ENCODE measurements at places on chromosomes 2 and 18.

GRCh38 chr2:20443276-20443920, 3.5 kb upstream of the RHOB start:
- DNase-seq = peak; percentile 44

DNA sequence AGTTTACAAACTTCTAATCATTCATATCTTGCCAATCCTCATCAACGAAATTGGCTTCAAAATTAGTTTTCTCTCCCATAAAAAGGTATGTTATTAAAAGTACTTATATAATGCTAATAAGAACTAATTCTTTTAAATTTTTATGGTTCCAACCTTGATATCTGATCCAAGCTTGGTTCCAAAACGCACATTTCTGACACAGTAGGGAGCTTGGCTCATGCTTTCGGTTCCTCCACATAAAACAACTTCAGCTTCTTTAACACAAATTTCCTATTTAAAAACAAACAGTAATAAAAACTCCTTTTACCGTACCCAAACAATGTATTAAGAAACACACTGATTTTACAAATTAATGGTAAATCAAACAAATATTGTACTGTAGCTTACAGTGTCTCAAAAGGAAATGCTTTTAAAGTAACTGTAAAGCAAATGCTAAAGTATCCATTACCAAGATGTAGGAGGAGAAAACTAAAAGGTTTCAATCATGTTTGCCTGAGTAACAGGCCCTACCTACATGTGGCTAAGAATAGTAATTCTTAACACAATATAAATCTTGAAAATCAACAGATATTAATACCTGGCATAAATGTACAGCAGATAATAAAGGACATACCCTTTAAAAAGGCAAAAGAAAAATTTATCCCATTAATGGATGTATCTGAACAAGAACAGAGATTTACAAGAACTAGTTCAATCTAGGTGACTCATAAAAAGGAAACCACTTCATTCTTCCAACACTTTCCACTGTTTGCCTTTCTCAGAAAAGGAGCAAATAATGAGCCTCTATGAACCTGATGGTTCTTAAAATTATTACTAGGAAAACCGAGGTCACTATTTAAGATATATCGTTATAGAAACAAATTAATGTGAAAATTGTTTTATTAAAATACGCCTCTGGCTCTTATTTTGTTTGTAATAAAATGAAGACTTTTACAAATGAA, 17.5 kb downstream of the ACAA2 start:
- DNase-seq = no peak

DNA sequence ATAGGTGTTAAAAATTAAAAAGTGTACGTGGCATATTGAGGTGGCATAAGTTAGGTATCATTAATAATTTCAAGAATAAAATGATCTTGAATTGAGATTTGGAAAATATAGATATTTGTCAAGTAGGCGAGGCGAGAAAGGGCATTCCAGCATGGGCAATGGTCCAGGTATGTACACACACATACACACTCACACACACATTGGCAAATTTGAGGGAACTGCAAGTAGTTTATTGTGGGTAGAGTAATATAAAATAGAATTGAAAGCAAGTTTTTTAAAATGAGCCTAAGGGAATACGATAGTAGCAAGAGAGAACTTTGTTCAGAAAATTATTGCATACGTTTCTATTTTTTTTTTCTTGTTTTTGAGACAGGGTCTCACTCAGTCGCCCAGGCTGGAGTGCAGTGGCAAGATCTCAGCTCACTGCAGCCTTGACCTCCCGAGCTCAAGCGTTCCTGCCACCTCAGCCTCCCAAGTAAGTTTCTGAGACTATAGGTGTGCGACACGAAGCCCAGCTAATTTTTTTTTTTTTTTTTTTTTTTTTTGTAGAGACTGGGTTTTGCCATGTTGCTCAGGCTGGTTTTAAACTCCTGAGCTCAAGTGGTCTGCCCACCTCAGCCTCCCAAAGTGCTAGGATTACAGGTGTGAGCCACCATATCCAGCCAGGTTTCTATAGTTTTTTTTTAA, 96.7 kb upstream of the SLC39A10 start:
- no peak for DNase-seq

DNA sequence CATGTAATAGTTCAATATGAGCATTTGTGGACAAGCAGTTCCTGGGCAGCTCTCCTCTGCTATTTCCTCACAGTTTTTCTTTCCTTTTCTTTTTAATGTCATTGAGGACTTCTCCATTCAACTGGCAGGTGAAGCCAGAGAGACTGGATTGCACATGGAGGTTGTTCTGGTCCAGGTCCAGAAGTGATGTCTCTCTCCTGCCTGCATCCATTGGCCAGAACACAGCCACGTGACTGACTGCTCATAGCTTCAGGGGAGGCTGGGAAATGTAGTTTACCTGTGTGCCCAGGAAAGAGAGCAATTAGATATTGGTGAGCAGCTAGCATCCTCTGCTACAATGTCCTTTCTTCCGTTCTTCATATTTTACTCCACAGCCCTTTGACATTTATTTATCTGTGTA, 20.2 kb upstream of the ADAM23 start:
- no peak for DNase-seq

GRCh38 chr2:230924092-230924469, 961 bp downstream of the GPR55 start:
- DNase-seq = no peak

DNA sequence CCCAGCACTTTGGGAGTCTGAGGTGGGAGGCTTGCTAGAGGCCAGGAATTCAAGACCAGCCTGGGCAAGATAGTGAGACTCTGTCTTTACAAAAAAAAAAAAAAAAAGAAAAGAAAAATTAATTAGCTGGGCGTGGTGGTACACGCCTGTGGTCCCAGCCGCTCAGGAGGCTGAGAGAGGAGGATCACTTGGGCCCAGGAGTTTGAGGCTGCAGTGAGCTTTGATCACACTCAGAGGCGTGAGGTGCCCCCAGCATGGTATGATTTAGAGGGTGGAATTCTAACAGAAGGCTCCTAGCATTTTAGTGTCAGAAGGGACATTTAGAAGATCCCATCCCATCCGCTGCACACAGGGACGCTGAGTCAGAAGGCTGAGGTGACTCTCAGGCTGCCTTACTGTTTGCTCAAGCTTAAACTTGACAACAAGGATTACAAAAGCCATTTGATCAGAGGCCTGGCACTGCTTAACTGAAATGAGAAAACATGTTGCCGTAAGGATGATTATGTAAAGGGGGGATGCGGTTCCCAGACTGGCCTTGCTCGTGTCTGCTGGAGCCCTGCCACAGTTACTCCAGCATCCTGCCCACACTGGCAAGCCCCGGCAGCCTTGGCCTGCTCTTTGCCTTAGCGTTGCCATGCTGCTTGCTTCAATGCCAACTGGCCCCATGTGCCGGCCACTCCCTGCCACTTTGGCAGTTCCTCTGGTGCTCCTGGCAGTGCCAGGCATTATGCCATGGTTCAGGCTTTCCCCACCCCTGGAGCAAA, 45.6 kb upstream of the SLC1A4 start:
- DNase-seq = no peak

GRCh38 chr2:220891405-220891804, 680.7 kb downstream of the EPHA4 start:
- DNase-seq = peak; percentile 36

- DNase-seq = no peak
Observed at GRCh38 chr2:203973000-203973399, 36.4 kb downstream of the ICOS start.

DNA sequence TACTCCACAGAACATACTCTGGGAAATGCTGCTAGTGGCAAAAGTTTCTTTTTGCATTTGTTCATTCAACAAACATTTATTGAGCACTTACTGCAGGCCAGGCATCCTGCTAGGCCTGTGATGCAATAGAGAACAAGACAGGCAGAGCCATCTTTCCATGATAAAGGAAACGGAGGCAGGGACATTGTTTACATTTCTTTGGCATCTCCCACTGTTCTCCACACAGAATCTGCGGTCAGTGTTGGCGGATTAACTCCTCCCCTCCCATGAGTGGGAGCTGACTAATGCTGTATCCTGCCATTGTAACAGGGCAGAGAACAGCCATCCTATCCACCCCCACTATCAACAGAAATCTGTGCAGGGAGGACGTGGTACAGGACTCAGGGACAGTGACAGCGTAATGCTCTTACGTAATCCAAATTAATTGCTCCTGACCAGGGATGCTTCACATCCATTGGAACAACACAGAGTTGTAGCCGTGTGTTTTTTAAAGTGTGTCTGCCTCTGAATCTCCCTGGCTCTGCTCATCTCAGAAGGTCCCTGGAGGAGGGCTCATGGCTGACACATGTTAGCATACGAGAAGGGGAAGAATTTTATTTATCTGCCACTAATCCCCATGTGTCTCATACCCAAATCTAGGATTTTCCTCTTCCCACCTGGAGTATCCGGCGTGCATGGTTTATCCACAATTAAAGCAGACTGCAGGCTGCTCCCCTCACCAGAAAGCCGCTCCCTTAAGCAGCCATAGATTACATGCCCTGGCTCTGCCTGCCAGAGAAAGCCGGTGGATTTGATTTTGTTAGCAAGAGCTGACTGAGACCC, 32.3 kb downstream of the STEAP3 start:
- no peak for DNase-seq

GRCh38 chr2:88159955-88160415, 10.2 kb upstream of the THNSL2 start:
- DNase-seq = peak; percentile 51

- no peak for DNase-seq
Observed at GRCh38 chr2:152386266-152386665, 51.3 kb downstream of the FMNL2 start.

GRCh38 chr18:28767201-28767600, 590.3 kb upstream of the CDH2 start:
- DNase-seq = no peak

GRCh38 chr2:236262238-236262637, 2.0 kb downstream of the ASB18 start:
- DNase-seq = no peak

GRCh38 chr2:229346816-229347540, 75.9 kb upstream of the PID1 start:
- no peak for DNase-seq

- DNase-seq = peak; percentile 3
Observed at GRCh38 chr2:191976436-191976835, 129.5 kb upstream of the CAVIN2 start.

- no peak for DNase-seq
Observed at GRCh38 chr2:128264881-128265607, 53.6 kb downstream of the HS6ST1 start.

DNA sequence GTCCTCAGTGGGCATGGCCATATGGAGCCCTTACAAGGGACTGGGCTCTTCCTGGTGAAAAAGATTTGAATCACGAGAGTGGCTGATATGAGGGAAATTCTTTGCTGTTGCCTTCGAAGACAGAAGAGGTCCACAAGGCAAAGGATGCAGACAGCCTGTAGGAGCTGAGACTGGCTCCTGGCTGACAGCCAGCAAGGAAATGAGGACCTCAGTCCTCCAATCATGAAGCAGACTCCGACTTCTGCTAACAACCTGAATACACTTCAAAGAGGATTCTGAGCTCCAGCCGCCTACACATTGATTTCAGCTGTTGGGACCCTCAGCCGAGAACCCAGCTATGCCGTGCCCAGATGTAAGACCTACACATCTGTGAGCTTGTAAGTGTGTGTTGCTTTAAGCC, 3.0 kb upstream of the ST8SIA5 start:
- no peak for DNase-seq

DNA sequence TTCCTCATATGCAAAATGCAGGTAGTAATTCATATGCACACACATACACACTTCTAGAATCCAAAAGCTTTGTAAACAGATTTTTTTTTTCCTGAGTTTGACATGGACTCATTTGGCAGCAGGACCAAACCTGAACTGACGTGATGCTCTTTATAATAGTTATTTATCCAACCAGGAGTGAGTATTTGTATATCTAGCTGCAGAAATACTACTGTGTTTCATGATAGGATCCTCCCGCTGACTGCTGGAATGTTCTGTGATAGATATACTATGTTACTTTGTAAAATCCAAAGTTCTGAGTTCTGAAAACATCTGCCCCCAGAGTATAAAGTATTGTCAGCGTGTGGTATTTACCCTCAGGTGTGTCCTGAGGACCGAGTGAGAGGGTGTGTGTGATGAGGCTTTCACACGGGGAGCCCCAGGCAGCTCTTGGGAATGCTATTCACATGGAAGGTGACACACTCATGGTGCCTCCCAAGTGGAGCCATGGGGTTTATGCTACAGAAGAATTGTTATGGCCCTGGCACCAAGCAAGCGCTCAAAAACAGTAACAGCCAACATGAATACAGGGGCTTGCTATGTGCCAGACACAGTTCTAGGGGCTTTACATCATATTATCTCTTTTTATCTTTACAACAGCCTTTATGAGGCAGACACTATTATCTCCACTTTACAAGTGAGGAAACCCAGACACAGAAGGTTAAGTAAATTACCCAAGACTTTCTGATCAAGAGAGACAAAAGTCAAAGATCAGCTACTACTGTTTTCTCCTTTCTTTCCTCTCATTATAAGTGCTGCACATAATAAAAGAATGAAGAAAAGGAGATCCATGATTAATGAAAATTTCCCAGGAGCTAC, 16.7 kb upstream of the TXNDC2 start:
- DNase-seq = no peak

- DNase-seq = no peak
Observed at GRCh38 chr18:12009581-12010140, 28.4 kb downstream of the IMPA2 start.

- no peak for DNase-seq
Observed at GRCh38 chr18:68826121-68826520, 28.2 kb downstream of the CCDC102B start.

GRCh38 chr2:20877960-20878359, 55.1 kb upstream of the LDAH start:
- DNase-seq = no peak

GRCh38 chr18:70452501-70452900, 163.7 kb downstream of the SOCS6 start:
- no peak for DNase-seq

GRCh38 chr2:55917117-55917516, 6.5 kb downstream of the EFEMP1 start:
- no peak for DNase-seq

DNA sequence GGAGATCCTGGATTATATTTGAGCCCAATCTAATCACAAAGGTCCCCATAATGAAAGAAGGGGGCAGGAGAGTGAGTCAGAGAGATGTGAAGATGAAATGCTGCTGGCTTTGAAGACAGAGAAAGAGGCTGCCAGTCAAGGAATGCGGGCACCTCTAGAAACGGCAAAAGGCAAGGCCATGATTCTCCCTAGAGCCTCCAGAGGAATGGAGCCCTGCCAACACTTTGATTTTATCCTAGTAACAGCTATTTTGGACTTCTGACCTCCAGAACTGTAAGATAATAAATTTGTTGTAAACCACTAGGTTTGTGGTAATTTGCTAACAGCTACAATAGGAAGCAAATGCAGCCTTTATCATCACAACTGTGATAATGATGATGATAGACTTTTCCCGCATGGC, 32.9 kb downstream of the LBH start:
- no peak for DNase-seq

- DNase-seq = peak; percentile 47
Observed at GRCh38 chr2:98822301-98823164, 91.6 kb upstream of the MGAT4A start.

- no peak for DNase-seq
Observed at GRCh38 chr2:66845307-66845706, 410.4 kb downstream of the MEIS1 start.
